HFFc6 (cell line): ENCODE measurements at places on chromosomes 12 and 14.

DNA sequence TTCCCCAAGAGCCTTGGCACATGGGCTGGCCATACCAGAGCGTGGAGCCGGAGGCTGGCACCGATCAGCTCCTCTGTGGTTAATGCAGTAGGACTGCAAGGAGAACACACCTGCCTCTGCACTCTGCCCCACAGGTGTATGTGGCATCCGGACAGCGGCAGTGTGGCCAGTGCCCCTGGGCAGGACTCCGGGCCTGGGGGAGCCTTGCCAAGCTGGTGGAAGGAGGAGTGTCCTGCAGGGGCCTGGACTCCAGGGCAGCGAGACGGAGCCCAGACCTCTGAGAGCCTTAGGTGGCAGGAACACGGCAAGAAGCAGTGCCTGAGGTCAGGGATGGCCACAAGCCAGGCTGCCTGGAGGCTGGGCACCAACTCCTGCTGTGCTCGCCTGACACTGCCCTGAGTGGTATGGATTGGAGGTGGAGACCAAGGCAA lies 5.3 kb upstream of the BEGAIN start:
- DNase-seq, result no peak

DNA sequence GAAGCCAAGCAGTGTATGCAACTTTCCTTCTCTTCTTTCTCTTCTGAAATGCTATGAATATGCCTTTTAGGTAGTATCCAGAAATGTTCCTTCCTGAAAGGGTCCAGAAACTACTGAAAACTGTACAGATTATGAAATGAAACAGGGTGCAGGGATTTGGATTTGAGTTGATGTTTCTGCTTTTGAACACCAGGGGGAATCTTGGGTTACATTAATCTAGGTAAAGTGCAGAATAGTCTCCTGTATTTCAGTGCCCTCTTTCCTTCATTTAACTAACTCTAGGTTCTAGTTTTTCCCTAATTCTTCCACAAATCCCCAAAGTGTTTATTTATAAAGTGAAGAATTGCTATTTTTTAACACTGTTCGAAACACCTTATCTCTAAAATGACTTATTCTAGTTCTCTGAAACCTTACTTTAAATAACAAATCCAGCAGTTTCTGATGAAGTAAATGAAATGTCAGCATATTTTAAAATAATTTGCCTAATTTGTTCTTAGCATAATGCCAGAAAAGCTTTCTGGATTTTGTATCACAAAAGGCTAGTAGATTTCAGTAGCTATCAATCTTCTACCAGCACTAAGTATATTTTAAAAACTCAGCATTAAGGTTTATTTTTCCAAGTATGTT lies 111.9 kb downstream of the LRRK2 start:
- no peak for DNase-seq

GRCh38 chr12:93720559-93720958 lies 43.4 kb downstream of the CRADD start:
- no peak for DNase-seq

GRCh38 chr14:48726080-48726642 lies 860.0 kb downstream of the RPS29 start:
- DNase-seq, result no peak

- no peak for DNase-seq
Measured at GRCh38 chr14:23365732-23366425, 907 bp upstream of the EFS start.

GRCh38 chr14:21414137-21414631 lies 30.4 kb upstream of the SUPT16H start:
- no peak for DNase-seq

- DNase-seq, result no peak
Measured at GRCh38 chr14:73797543-73798265, 53.9 kb upstream of the PTGR2 start.

- peak; percentile 20 for DNase-seq
Measured at GRCh38 chr14:83467811-83468210, 1934.2 kb upstream of the SEL1L start.

DNA sequence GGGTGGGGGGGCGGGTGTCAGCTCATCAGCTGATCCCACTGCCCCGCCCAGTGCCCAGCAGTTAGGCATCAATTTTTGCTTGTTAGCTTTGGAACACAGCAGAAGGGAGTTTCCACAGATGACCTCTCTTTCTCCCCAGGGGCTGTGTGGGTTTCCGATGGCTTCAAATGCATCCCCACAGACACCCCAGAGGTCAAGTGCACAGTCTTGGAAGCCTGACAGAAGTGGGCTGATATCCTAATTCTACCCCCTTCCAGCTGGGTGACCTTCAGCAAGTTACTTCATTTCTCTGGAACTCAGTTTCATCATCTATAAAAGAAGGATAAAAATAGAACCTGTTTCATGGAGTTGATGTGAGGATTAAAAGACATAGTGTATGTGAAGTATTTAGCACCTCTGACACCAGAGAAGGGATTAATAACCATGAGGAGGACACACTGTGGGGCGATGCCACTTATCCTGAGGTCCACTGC lies 22.0 kb downstream of the TTC9 start:
- DNase-seq, result peak; percentile 26

DNA sequence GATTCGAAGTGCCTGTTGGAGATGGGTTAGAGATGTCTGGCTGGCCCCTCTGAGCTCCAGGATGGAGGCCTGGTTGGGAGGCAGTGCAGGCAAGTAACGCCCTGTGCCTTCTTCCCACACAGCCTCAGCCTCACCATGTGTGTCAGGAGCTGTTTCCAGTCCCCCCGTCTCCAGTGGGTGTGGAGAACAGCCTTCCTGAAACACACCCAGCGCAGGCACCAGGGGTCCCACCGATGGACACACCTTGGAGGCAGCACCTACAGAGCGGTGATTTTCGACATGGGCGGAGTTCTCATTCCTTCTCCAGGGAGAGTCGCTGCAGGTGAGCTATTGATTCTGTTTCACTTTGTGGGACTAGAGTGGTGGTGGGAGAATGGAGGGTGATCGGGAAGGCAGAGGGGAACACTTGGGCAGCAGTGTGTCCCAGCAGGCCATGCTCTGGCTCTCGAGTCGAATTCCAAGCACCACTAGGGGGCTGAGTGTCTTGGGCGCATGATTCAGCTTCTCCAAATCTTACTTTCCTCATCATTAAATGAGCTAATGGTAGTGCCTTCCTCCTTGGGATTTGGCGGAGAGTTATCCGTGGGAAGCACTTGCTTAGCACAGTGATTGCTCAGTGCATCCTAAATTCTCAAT lies 6.8 kb downstream of the ACAD10 start:
- DNase-seq, result peak; percentile 13

DNA sequence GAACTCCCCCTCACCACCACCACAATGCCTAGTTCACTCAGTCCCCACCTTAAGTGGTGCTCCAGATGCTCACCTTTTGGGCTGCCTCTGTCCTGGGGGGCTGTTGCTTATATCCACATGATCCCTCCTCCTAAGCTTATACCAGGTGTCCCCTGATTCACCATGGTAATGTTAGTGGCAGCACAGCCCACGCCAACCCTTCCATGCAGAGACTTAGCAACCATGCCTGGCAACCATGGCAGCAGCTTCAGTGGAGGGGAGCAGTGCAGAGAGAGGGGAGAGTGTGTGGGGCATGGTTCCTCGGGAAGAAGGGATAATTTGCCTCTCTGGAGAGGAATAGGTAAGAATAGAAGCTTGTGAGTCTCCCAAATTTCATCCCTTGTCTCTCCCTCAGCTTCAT lies 1.2 kb upstream of the DDN start:
- DNase-seq, result no peak

DNA sequence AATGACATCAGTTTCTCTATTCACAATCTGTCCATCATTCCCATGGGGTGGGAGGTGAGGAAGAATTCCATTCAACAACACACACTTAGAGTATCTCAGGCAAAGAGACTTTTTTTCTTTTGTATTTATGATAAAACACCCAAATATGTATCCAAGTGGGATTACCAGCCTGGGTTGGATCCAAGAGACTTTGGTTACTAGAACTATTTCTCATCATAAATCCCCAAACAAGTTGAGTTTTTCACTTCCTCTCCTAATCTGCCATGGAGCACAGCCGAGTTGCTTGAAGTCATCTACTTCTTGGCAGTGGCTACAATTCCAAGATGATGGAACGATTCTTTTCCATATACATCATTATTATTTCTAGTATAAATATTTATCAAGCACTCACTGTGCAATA lies 209.2 kb upstream of the HMGA2 start:
- DNase-seq, result peak; percentile 79
